Activated CD4-positive, CD25-positive, alpha-beta regulatory T cell treated with anti-CD3 and anti-CD28 coated beads, Interleukin-2, amount 50 U/mL, for 24 hours (primary cell): ENCODE measurements at places on chromosomes 1 and 21.

DNA sequence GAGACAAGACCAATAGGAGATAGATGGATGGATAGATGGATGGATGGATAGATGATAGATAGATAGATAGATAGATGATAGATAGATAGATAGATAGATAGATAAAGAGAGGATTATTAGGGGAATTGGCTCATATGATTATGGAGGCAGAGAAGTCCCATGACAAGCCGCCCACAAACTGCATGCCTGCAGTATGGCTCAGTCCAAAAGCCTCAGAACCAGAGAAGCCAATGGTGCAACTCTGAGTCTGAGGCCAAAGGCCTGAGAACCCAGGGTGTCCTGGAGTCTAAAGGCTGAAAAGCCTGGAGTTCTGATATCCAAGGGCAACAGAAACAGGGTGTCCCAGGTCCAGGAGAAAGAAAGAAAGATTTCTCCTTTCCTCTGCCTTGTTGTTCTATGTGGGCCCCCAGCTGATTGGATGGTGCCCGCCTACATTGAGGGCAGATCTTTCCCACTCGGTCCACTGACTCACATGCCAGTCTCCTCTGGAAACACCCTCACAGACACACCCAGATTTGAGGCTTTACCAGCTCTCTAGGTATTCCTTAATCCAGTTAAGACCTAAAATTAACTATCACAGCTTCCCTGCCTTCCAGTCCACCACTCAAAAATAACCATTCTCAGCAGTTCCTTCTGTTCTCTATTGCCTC is 39.6 kb upstream of the IRF2BP2 start:
- no peak for ATAC-seq

GRCh38 chr1:42593486-42594100 is 64.6 kb upstream of the PPIH start:
- ATAC-seq: no peak

- no peak for ATAC-seq
Measured at GRCh38 chr1:200496937-200497336, 87.1 kb upstream of the ZNF281 start.

GRCh38 chr1:110756506-110756905 is 81.8 kb upstream of the KCNA3 start:
- no peak for ATAC-seq

DNA sequence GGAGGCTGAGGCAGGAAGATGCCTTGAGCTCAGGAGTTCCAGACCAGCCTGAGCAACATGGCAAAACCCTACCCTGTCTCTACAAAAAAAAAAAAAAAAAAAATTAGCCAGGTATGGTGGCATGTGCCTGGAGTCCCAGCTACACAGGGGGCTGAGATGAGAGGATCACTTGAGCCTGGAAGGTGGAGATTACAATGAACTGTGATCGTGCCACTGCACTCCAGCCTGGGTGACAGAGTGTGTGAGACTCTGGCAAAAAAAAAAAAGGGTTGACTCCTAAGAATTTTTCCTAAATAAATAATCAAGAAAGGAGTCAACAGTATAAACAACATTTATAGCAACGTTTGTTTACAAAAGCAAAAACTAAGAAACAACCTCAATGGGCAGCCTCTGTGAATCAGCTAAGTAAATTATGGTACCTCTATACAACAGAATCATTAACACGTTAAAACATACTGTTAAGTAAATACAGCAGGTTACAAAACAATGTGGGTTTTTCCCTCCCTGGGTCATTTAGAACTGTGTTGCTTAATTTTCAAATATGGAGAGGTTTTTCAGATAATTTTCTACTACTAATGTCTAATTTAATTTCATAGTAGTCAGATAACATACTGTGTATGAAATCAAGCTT is 56.8 kb downstream of the SLC30A10 start:
- no peak for ATAC-seq

GRCh38 chr1:30315185-30315960 is 408.0 kb downstream of the MATN1 start:
- no peak for ATAC-seq

- ATAC-seq: no peak
Measured at GRCh38 chr1:157948312-157949073, 45.0 kb upstream of the KIRREL1 start.

DNA sequence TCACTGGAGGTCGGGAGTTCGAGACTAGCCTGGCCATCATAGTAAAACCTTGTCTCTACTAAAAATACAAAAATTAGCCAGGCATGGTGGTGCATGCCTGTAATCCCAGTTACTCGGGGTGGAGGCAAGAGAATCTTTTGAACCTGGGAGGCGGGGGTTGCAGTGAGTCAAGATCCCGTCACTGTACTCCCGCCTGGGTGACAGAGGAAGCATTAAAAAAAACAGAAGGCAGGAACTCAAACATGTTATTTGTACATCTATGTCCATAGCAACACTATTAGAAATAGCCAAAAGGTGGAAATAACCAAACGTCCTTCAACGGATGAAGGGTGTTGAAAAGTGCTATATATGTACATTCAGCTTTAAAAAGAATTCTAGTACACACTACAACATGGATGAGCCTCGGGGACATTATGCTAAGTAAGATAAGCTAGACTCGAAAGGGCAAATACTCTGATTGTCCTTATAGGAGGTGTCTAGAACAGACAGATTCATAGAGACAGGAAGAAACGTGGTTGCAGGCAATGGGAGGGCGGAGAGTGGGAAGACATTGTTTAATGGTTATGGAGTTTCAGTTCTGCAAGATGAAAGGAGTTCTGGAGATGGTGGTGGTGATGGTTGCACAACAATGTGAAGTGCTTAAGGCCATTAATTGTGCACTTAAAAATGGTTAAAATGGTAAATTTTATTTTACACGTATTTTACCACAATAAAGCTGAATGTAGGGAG is 19.2 kb downstream of the NLRP3 start:
- no peak for ATAC-seq

- no peak for ATAC-seq
Measured at GRCh38 chr21:45374826-45375455, 30.0 kb upstream of the COL18A1 start.

DNA sequence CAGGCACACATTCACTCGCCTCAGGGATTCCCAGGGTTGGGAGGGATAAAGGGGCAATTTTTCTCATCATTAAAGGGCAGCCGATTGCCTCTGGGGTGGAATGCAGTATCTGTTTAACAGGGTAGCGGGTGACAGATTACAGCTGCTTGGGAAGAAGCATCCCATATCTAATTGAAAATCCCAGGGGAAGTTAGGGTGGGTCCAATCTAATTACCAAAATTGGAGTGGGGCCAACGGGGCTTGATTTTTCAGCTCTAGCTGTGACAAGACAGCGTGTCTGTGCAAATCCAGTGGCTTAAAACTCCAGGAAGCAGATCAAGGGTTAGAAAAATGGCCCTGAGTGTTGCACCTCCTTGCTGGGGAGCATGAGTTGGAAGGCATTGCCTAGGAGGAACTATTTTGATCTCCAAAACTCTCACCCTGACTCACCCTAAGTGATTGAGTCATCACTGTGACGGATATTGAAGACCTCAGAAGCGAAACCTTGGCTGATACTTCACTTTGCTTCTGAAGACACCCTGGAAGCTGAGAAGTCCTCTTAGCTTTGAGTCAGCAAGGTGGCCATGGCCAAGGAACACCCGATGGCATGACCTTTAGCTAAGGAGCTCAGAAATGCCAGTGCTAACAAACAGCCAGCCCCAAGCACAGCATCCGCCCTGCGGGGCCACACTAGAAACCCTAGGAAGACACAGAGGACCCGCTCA is 46.0 kb downstream of the GRHL3 start:
- ATAC-seq: peak; percentile 99

GRCh38 chr1:76657623-76658022 is 209.7 kb upstream of the ST6GALNAC5 start:
- ATAC-seq: no peak

- ATAC-seq: no peak
Measured at GRCh38 chr1:66302815-66303214, 231.1 kb upstream of the SGIP1 start.

DNA sequence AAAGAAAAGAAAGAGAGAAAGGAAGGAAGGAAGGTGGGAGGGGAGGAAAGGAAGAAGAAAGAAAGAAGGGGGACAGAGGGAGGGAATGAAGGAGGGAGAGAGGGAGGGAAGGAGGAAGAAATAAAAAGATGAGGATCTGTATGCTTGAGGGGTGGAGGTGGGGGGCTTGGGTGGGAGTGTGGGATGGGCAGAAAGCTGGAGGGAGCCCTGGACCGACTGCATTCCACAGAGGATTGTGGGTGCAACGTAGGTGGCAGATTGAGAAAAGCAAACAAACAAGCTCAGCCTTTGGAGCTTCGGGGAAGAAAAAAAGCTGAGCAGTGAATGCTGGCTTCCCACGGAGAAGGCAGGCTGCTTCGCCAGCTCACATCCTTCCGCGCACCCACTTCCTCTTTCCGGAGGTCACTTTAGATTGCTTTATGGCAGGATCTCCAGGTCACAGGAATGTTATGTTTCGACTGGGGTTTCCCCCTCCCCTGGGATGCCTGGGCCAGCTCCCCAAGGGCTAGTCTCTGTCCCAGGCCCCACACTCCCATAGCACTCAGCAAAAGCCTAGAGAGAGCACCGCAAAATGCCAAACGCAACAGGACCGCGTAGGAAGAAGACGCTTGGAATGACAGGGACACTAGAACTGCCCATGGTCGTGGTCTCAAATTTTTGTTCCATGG is 20.7 kb upstream of the LGALS8 start:
- ATAC-seq: no peak

DNA sequence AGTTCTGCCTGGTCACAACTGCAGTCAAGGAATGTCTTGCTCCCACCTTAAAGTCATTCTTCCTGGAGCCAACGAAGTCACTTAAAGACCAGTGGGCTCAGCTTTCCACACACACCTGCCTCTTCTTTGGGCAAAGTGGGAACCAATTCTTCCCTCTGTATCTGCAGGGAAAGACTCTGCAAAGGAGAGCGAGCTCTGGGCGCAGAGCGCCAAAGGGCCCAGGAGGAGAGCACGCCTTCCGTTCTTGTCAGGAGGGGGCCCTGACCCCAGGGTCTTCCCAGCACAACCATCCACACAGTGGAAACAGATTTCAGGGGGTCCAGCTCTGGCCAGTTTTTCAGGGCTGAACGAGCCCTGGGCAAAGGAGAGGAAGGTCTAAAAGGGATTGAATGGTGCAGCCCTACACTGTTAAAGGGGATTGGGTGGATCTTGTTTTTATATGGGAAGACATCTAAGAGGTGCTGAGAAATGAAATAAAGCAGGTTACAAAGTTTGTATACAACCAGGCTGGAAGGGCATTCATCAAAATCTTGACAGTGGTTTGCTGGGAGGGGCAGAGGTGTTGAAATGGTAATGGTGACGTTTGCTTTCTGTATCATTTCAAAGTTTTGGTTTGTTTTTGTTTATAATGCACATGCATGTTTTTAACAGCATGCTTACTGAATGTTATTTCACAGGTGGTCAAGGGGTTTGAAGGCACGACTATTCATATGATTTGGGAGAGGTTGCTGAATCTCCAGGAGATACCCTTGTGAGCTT is 6.8 kb upstream of the OLIG2 start:
- no peak for ATAC-seq

- ATAC-seq: peak; percentile 39
Measured at GRCh38 chr1:221810406-221810805, 68.5 kb upstream of the DUSP10 start.

DNA sequence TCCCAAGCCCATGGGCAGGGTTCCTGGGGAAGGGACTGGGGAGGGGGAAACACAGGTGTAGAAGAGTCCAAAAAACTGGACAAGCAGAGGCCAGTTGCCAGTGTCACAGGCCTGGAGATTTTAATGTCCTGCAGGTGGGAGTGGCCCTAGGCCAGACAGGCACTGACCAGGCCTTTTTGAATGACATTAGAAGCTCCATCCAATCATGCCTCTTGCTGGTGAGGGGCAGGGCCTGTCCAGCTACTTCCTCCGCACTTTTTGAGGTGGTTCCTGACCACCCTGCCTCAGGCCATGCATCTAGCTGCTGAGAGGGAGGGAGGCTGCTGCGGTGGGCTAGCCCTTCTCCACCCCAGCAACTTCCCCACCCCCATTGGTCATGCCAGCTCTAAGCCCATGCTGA is 15.9 kb upstream of the KIF21B start:
- no peak for ATAC-seq

GRCh38 chr1:113872219-113872935 is 865 bp upstream of the PTPN22 start:
- ATAC-seq: no peak

GRCh38 chr1:149986486-149987296 is 23.8 kb downstream of the OTUD7B start:
- ATAC-seq: no peak

DNA sequence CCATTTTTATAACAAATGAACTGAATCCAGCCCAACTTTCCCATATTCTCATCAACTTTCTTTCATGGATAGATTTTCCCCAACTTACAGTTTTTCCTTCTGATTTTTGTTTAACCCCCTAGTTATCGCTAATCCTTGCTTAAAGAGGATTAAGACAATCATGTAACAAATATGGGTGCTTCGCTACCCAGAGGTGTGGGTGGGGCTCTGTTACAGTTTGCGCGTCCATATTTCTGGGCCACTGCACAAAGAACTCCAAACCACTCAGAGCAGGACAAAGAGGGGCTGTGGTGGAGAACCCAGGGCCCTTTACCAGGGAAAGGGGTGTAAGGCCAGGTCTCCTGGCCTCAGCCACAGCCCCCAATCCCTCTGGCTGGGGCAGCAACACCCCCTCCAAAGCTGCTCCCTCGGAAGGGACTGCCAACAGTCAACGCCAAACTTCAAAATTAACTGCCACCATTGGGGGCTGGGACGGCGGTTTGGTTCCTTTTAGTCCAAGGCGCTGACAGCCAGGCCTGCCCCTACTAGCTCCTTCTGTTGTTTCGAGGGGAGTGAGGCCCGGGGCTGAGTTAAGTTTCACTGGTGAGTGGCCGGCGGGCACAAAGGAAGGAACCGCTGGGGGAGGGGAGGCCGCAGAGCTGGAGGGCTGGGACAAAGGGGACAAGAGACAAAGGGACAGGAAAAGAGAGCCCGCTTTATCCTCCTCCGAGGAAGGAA is 27.9 kb downstream of the SSBP3 start:
- ATAC-seq: no peak

DNA sequence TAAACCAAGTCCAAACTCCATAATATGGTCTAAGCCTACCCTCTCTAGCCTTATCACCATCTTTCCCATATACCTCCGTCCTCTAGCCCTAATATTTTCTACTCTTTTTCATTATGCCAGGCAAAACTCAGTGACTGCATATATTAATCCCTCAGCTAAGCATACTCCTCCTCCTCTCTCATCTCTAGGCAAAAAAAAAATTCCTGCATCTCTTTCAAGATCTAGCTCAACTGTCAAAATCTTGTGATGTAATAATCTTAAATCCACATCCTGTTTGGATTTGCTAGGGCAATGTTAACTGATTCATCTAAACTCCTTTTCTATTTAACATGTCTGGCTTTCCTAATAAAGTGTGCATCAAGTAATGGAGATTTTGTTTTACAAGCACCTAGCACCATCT is 20.4 kb downstream of the PRPF38A start:
- no peak for ATAC-seq

DNA sequence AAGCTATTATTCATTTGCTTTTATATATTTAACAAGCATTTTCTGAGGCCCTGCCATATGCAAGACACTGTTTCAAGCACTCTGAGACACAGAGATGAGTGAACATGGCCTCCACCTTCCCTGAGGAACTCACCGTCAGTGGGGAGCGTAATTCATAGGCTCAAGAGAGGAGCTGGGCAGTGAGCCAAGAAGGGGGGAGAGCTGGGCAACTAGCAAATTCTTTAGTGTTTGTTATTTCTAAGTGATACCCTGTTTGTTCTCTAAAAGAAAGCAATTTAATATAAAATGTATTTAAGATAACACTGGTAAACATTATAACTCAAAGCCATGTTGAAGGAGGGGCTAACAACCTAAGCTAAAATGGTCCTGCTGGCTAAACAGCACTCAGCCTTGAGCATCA is 119.2 kb upstream of the NGF start:
- ATAC-seq: no peak
